Fibroblast of the conjunctiva (primary cell): ENCODE measurements at places on chromosomes 6 and 20.

- DNase-seq, result peak; percentile 88
Measured at GRCh38 chr6:32843979-32844838, at the start of gene PSMB8. Gene PSMB8 (minus strand): TSS chr6:32844047. CDS start chr6:32843996, 51 bp downstream.

- DNase-seq, result no peak
Measured at GRCh38 chr6:161095916-161096315, 104.3 kb downstream of the MAP3K4 start.

DNA sequence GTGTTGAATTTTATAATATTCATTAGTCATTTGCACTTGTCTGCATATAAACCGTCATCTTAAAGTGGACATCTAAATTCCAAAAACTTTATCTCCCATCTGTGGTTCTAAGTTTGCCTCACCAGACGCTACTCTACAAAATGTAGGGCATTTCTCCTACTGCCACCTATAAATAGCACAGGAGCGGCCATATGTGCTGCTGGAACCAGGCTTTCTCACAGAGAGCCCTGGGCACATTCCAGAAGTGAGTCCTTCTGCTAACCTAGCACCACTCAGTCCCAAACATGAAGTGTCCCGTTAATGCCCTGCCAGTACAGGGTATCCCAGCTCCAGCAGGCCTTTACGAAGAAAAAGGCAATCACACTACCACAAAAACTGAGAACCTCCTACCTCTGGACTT, 153.7 kb downstream of the TMEM242 start:
- no peak for DNase-seq

- DNase-seq, result peak; percentile 56
Measured at GRCh38 chr6:4402477-4402976, 267.2 kb upstream of the ECI2 start.
